KG1 (cell line): ENCODE measurements at places on chromosomes 4 and X.

DNA sequence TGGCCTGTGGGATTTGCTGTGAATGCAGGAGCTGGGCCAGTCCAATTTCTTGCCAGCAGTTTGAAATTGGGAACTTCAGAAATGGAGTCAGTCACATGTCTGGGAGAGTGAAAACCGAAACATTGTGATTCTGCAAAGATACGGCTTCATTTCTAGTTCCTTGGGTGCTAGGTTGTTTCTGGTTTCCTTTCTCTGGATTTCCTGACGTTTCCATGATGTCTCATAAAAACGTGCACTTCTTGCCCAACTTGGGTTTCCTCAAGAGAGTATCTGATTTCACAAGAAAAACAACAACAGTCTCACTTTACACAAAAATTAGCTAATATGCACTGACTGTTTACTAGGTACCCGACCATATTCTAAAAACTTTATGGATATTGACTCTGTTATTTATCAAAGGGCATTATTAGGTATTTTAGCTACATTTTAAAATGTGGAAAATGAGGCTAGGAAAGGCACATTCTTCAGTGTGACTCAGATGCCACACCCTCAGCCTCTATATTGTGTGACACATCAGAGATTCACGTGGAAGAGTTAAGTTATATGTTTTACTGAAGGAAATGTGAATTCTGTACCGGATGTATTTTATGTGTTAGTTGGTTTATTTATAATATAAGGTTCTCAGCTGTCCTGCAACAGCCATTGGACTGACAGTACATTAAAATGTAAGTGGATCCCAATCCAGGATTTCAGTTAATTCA lies 225.0 kb upstream of the PUDP start:
- DNase-seq: no peak

- DNase-seq: no peak
Measured at GRCh38 chrX:69762340-69762739, 146.4 kb downstream of the EDA start.

- DNase-seq: no peak
Measured at GRCh38 chr4:184807797-184808712, 17.7 kb downstream of the ACSL1 start.

GRCh38 chr4:185039508-185040273 lies 21.4 kb downstream of the HELT start:
- DNase-seq: no peak

GRCh38 chr4:97867557-97868091 lies 275.7 kb downstream of the STPG2 start:
- DNase-seq: no peak

GRCh38 chr4:6507345-6507744 lies 34.9 kb upstream of the PPP2R2C start:
- DNase-seq: no peak

DNA sequence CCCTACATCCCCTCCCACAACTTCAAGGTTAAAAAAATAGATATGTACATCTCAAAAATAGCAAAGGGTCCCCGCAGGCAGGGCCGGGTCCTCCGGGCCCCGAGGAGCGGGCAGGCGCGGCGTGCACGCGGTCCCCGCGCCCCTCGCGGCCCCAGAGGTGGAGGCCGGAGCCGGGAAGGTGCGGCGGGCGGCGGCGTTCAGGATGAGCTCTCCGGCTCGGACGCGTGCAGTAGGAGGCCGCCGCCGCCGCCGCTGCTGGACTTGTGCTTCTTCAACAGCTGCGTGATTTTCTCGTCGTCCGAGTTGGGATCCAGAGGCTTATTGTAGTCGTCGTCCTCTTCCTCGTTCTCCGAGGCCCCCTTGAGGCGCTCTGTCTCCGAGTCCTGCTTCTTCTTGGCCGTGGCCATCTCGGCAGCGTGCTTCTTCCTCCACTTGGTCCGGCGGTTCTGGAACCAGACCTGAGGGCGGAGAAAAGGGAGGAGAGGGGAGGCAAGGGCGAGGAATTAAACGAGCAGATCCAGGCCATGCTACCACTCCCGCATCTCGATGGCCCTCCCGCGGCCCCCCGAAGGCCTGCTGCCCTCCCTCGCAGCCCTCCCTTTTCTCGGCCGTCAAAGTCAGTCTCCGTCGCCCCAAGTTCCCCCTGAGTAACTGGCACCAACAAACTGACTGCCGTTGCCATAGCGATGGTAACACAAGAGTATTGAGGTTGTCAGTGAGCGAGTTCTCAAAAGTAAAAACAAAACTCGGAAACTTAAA lies 5.8 kb downstream of the NKX6-1 start:
- DNase-seq: no peak

GRCh38 chr4:129821963-129822362 lies 726.0 kb downstream of the C4orf33 start:
- DNase-seq: no peak

GRCh38 chr4:119643306-119644042 lies 14.9 kb upstream of the PDE5A start:
- DNase-seq: no peak

DNA sequence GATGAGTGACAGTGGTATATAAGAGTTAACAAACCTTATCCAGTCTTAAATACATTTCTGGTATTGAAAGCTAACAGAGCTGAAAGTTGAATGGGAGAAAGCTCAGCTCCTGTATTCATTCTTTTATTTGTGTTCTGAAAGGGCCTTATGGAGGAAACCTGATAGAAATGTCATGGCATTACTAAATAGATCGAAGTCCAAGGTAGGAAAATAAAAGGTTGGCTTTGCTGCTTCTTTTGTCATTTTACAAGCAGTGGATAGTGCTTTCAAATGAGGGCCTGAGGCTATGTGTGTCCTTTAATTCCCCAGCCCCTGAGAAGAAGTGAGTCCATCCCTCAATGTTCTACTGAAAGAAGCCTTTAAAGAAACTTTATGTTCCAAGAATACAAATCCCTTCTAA lies 974.3 kb upstream of the INTU start:
- no peak for DNase-seq

DNA sequence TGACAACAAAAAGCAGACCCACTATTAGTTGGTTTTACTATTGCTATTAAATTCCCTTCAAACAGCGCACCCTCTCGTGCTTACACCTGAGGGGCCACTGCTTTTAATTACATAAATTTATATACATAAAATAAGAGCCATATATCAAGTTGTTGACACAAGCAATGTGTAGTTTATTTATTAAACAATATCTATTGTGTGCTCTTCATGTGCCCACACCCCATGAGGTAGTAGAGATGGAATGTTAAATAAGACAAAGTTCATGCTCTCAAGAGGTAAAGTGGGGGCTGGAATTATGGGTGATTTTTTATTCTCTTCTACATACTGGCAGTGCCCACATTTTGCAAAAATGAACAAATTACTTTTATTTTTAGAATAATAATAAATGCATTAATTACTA lies 47.3 kb downstream of the KCNIP4 start:
- no peak for DNase-seq

- DNase-seq: no peak
Measured at GRCh38 chr4:10007436-10007740, 13.9 kb downstream of the SLC2A9 start.

DNA sequence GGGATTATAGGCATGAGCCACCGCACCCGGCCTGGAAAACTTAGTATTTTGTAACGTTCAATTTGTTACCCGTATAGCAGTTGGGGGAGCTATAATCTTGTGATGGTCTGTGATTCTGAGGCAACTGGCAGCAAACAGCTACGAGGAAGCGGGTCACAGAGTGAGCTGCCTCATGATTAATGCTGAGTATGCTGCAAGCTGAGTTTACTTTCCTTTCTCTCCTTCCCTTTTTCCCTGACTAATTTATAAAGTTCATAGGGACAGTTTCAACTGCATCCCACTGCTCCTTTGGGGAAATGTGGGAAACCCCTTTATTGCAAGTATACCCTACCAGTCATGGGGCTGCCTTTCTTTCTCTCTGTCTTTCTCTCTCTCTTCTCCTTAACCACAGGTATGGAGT lies 17.7 kb upstream of the ELOVL6 start:
- no peak for DNase-seq

GRCh38 chr4:145822581-145822980 lies 116.0 kb downstream of the ZNF827 start:
- DNase-seq: no peak

DNA sequence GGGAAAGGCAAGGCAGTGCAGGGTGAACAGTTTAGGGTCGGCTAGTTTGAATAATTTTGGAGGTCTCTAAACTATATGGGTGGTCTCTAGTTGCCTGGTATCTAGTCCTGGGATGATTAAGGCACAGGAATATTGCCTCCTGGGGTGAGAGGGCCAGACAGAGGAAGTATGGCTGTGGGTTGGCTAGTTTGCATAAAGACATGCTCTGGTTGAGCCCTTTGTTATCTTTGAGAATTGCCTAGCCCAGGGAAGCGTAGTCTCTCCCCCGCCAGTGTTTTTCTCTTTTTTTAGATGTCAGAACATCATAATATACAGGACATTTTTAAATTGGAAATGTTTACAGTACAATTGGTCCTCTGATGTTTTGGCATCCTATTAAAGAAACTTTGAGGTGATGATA lies 163.5 kb downstream of the PWWP3B start:
- no peak for DNase-seq

DNA sequence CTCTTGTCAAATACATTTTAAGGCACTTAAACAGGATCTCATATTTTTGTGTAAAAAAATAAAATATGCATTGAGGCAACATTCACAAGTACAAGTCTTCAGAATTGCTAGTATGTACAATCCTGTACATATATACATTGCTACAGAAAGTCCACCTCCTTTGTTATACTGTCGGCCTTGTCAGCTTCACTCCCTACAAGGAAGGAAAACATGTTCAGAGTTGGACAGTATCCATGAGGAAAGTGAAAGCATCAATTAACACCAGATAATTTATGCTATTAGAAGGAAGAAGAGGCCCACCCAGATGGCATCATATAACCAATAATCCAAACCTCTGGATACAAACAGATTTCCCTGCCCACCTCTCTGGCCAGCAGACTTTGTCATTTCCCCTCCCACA lies 42.0 kb downstream of the REELD1 start:
- DNase-seq: no peak

DNA sequence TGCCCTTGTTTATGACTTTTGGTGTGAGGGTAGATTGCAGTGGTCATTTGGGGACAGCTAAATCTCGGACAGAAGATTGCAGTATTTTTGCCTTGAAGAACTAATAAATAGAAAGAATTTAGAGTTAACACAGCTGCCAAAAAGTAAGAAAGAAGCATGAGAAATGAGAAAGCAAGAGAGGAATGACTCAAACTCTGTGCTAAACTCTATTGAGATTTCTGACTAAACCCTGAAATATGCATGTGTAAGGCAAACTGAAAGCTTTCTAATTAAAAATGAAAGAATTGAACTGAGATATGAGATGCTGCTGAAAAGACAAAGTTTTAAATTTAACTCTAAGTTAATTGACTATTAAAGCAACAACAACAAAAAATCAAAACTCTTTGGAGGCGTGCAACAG lies 791.3 kb downstream of the RAB28 start:
- DNase-seq: no peak
